Stimulated activated CD8-positive, alpha-beta memory T cell treated with anti-CD3 and anti-CD28 coated beads, Interleukin-15, amount 100 ng/mL, for 1 hour (primary cell): ENCODE measurements at places on chromosomes 2 and 18.

DNA sequence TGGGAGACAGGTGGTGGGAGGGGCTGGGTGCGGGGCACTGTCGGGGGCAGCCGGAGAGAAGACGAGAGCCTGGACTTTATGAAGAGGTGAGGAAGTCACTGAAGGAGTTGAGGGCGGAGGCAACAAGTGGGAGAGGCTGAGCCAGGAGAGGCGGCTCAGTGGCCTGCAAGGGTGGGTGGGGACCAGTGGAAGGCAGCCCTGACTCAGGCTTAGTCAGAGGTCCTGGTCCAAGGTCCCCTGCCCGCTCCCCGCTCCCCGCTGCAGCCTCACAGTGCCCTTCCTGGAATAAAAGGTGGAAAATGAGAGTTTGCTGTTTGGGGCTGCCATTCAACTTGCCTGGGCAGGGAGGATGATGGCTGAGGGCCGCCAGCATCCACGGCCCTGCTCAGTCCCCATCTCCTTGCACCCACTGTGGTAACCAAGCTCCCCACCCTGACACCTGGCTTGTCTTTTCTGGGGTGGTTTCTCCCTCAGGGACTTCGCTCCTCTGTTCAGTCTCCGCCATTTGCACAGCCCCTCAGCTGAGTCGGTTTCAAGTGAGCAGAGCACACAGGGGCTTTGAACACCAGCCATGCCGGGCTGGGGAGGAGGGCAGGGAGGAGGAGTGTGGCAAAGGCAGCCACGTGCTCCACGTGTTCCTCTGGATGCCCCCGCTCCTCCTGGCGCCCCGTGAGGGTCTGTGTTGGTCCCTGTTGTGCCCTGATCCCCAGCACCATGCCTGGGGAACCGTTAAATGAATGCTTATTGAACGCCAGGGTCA, 13.7 kb upstream of the RALB start:
- no peak for DNase-seq

GRCh38 chr2:77519164-77519887, 2.9 kb downstream of the LRRTM4 start:
- no peak for DNase-seq

DNA sequence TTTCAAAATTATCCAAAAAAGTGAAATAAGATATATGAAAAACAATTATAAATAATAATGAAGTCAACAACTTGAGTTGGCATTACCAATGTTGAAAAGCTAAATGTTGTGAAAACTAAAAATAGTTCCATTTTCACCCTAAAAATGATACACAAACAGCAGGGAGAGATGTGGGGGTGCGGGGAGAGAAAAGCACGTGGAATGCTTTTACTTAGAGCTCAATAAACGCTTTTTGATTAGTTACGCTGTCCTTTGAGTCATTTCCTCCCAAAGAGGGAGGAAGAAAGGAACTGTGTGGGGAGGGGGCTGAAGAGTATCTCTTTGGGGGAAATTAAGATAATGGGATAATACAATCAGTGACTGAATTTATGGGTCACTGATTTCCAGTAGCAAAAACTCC, 29.2 kb downstream of the ZNF521 start:
- no peak for DNase-seq

GRCh38 chr18:67428158-67428557, 88.4 kb downstream of the DSEL start:
- no peak for DNase-seq

GRCh38 chr2:102049756-102050443, 58.1 kb downstream of the IL1R2 start:
- no peak for DNase-seq

GRCh38 chr18:41561961-41562360, 393.1 kb upstream of the PIK3C3 start:
- no peak for DNase-seq

DNA sequence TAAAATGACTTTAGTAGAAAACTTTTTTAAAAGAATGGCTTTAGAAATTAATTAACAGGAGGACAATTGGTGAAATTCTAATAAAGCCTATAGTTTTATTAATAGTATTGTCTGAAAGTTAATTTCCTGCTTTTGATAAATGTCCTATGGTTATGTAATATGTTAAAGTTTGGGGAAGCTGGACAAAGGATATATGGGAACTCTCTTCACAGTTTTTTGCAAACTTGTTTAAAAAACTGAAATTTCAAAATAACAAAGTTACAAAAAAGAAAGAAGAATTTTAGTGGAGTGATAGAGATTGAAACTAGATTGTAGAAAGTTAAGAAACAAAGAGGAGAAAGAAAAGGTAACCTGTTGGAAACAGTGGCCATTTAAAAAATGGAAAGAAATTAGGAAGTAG, 67.3 kb downstream of the SEMA4F start:
- no peak for DNase-seq

DNA sequence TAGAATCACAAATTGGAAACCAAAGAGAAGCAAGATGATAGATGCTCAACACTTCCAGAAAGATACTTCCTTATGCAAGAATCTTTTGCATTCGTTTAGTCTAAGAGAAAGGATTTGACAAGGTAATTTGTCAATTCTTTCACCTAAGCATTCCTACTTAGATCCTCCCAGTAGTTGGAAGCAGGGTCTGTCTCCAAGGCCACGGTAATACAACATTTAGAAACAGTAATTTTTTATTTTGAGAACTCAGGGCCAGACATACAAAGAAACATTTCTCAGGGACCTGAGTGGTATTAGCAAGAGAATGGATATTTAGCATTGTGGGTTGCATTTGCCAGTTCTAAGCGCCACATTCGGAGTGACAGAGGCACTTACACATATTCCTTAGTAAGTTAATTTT, 68.6 kb downstream of the ACYP2 start:
- DNase-seq, result no peak

DNA sequence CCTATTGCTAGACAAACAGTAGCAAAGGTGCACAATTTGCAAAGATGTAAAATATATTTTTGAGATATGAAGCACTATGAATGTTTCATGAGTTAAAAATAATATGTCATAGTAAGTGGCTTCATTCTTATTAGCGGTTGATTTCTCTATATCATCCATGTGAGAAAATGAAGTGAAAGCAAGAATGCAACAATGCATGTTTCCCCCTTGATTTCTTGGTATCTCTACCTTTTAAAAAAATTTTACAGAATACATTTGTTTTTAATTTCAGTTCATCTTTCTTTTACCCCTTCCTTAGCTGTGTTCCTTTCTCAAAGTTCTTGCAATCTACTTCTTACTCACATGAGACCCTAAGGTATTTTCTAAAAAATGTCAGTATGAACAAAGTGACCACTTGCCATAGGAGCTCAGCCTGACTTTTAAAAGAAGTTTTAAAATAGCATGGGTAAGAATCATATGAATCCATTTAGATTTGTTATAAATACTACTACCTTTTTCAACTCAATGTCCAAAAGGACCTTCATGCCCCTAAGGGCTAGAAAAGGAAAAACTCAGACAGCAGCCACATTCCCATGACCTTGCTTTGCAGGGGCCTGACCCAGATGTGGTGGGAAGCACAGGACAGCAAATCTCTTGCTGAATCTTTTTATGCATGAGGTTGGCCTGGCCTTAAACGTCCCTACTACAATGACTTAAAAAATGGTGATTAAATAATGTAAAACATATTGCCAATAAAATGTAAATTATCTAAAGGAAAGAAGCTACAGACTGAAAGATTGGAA, 14.8 kb upstream of the SLC38A11 start:
- no peak for DNase-seq

GRCh38 chr2:218063486-218063885, 5.6 kb upstream of the RUFY4 start:
- no peak for DNase-seq

- no peak for DNase-seq
These were observed 3.0 kb downstream of the CYB5A start for GRCh38 chr18:74288730-74289129.
